Activated CD4-positive, alpha-beta T cell treated with anti-CD3 and anti-CD28 coated beads for 24 hours (primary cell): ENCODE measurements at places on chromosomes 6 and 20.

DNA sequence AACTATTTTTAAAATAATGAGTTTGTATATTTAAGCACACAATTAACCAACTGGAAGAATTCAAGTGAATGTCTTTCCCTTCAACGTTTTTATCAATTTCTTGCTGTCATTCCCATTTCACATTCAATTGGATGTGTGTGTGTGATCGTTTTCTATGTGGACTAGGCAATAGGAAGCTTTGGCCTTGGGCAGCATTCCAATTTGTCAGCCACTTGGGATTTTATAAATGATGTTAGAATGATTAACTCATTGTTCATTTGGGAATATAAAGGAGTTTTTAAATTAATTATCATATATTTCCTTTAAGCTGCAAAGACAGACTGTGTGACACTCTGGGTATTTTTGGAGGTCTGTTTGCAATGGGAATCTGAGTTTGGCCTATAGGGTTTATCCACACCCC lies 162.4 kb downstream of the COL9A1 start:
- no peak for DNase-seq

GRCh38 chr6:27374824-27375612 lies 13.5 kb upstream of the ZNF391 start:
- peak; percentile 56 for DNase-seq

GRCh38 chr6:133289733-133290306 lies 48.7 kb downstream of the EYA4 start:
- DNase-seq = no peak

- no peak for DNase-seq
Measured at GRCh38 chr6:113271437-113271836, 585.7 kb upstream of the MARCKS start.

DNA sequence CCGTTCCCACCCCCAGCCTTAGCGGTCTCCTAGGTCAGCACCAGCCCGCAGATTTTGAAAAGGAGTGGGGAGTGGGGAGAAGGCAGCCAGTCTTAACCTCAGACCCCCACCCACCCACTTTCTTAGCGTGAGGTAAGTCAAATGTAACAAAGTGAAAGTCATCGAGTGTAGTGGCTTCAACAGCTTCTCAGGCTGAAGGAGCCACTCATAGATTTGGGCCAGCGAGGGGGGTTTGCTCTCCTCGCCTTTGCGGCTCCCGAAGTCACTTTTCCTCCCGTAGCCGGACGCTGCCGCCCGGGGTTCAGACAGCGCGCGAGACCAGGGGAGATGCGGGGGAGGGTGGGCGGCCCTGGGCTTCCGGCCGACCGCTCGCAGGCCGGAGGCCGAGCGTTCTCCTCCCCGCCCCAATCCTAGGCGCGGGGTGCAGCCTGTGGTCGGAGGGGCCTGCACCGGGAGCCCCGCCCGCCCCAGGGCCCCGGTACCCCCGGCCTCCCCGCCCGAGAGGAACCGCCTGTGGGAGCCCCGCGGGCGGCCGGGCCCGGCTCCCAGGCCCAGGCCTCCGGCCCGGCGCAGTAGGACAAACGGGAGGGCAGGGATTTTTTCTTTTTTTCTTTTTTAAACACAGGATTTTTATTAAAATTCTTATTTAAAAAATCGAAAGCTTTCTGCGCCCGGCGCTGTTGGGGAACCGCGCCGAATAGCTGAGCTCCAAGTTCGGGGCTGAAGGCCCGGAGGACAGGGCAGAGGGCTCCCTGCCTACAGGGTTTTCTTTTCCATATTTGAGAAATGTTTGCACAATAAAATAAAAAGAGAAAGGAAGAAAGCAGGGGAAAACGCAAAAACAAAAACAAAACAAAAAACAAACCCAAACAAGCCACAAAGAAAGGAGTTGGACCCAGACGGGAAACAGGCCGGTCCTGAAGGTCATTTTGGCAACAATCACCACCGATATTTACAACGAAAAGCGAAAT lies 3.2 kb downstream of the NKX2-2 start:
- DNase-seq = no peak

DNA sequence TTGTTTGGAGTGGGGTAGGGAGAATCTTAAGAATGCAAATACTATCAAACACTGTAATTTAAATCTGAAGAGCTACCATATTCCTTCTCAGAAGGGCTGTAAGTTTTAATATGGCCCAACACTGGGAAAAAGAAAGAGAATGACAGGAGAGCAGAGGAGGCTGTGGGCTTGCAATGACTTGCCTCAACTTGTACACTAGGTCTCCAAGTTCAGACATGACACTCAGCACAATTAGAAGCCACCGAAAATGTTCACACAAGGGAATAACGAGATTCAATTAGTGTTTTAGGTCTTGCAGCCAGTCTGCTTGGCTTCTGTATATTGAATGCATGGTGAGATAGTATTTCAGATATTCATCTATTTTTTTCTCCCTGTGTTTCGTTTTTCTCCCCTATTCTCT lies 89.4 kb downstream of the HS3ST5 start:
- DNase-seq = no peak

- no peak for DNase-seq
Measured at GRCh38 chr6:157198425-157199279, 124.7 kb downstream of the TMEM242 start.

DNA sequence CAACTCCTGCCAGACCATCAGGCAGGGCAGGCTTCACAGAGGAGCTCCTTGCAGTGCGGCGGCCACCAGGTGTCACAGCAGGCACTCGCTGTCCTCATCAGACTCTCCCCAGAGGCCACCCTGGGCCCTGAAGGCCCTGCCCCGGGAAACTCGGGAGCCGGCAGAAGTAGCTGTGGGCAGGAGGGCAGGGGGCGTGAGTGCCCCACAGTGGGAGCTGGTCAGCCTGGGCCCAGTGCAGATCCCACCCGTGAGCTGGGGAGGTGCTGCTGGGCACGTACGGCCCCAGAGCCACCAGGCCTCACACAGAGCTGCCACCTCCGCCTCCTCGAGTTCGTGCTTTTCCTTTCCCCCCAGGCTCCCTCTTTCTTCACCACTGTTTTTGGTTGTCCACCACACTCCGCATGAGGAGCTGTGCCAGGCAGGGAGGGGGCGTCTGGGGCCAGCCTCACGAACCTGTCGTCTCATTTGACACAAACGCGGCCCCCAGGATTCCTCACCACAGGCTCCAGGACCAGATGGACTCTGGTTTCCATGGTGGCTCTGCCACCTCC lies 33.8 kb downstream of the FRMD1 start:
- no peak for DNase-seq
